Stimulated activated CD4-positive, alpha-beta T cell treated with anti-CD3 and anti-CD28 coated beads, Interleukin-12 subunit alpha, Interleukin-12 subunit beta, amount 100 ng/mL, for 48 hours (primary cell): ENCODE measurements at places on chromosomes 1 and 21.

DNA sequence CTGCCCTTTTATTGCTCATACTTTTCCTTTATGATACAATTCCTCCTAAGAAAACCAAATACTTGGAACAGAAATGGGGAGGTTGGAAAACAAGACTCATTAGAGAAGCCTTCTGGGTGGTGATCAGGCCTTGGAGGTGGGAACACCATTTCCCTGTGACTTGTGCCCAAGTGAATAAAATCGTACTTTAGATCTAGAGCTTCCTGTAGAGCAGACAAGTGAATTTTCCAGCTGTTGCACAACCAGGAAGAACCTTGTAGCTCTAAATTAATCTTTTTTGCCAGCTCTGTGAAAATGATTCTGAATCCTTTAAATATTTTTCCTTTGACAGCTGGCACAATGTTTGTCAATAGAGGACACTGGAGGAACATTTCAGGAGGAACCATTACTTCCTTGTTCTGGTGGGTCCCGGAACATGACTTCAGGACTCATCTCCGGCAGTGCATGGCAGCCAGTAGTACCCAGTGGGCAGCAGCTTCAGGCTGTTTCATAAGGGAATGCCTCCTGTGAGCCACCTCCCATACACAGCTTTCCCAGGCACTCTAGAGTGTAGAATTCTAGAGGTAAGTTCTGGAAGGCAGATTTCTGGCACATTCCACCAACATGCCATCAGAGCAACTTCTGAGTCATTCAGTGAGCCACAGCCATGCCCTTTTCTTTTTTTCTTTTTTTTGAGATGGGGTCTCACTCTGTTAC, 5.5 kb upstream of the SNAPIN start:
- DNase-seq, result no peak

- no peak for DNase-seq
These were observed 9.1 kb downstream of the TUFT1 start for GRCh38 chr1:151549199-151549598.

DNA sequence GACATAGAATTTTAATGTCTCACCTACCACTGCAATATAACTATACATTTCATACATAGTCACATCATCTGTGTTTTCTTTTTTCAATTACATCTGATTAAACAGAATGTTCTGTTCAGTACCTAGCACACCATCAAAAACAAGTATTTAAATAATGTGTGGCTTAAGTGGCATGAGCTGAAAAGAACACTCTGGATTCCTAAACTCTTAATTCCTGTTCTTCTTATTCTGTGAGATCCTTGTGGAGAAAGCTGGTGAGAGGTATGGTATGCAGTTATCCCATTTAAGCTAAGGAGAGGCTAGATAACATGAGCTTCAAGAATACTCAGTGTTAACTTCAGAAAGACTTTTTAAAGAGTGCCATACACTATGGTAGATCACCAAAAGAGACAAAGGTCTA, 5.5 kb downstream of the TP53BP2 start:
- DNase-seq, result no peak

DNA sequence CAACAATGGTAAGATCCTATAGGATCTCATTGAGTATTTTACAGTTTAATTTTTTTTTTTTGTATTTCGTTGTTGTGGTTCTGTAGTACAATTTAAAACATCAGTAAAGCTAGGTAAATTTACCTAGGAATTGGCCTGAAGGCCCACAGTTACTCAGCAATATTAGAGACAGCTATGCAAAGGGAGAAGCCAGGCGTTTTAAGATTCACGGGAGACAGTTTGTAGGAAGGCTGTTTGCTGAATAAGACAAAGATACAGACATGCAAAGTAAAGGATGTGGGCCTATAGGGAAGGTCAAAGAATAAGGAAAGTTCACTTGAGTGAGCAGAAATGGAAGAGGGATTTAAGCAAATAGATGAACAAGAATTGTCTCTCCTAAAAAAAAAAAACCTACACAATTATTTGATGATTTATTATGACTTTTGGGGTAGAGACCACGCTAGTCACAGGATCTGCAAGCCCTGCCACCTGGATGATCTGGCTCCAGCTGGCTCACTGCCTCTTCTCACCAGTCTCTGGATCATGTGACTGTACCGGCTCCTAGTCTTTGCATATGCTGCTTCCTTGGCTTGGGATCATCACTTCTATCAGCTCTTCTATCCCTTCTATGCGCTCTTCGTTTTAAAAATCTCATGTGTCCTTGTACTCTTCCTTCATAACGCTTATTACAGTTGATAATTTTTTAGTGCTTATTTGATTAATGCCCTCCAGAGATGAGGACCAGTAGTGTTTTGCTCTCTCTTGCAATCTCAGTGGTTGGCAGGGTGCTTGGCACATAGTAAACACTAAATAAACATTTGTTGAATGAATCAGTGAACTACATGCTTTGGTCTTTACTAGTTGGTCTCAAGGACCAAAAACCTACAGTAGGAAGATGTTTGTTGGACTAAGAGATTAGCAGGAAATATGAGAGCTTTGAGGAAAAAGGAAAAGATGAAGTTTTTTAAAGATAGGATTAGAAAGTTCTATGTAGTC, 14.1 kb downstream of the DYRK1A start:
- no peak for DNase-seq
